ENCODE measurements at places on chromosomes 11 and 22.

GRCh38 chr22:32132783-32133182, 26.3 kb downstream of the C22orf42 start:
- no peaks in the 10 kb centered on the region for H3K4me1 ChIP-seq
- no peak for DNase-seq
- H3K4me3 ChIP-seq = no peak overlapping the region
- no peak overlapping the region for H3K27ac ChIP-seq
- H3K36me3 ChIP-seq = no peaks in the 10 kb centered on the region

DNA sequence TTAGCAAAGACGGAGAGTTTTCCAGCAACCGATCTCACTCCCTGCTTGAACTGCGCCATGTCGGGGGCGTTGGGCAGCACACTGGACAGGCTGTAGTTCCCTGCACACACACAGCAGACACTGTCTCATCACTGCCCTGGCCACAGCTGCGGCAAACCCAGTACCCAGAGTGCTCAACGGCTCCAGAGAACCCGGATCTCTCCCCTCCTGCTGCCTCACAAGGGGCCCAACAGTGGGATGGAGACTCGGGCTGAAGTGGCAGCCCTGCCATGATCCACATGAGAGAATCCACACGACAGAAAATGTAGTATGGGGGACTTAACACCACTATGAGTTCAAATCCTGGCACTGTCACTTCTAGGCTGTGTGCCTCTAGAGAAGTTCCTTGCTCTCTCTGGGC, 58.0 kb downstream of the ARFGAP3 start:
- H3K4me1 ChIP-seq = no peaks in the 10 kb centered on the region
- H3K27me3 ChIP-seq = no peaks in the 10 kb centered on the region
- no peak overlapping the region for H3K4me3 ChIP-seq
- peaks cover 52% of the 10 kb centered on the region for H3K36me3 ChIP-seq
- no peak overlapping the region for H3K27ac ChIP-seq

DNA sequence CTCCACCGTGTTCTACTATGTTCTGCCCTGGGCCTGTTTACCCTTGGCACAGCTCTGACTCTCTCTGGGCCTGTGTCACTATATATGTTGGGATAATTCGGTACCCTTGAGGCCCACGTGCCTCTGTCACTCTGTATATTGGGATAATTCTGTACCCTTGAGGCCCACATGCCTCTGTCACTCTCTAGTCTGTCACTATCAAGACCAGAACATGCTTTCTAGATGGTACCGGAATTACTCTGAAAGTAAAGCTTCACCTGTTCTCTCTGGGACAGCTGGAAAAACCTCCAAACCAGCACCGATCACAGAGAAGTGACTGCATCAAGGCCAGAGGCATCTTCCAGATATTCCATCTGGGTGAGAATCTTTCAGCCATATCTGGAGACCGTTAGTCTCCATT, 9.3 kb upstream of the FCHSD2 start:
- H3K27ac ChIP-seq = no peak overlapping the region
- H3K4me3 ChIP-seq = no peak overlapping the region
- H3K27me3 ChIP-seq = no peaks in the 10 kb centered on the region
- no peak for DNase-seq
- peaks cover 41% of the 10 kb centered on the region for H3K4me1 ChIP-seq

- H3K4me3 ChIP-seq = no peak overlapping the region
- no peaks in the 10 kb centered on the region for H3K36me3 ChIP-seq
- no peaks in the 10 kb centered on the region for H3K4me1 ChIP-seq
- H3K27me3 ChIP-seq = no peaks in the 10 kb centered on the region
Measured at GRCh38 chr11:116173941-116174911, 598.6 kb downstream of the BUD13 start.

DNA sequence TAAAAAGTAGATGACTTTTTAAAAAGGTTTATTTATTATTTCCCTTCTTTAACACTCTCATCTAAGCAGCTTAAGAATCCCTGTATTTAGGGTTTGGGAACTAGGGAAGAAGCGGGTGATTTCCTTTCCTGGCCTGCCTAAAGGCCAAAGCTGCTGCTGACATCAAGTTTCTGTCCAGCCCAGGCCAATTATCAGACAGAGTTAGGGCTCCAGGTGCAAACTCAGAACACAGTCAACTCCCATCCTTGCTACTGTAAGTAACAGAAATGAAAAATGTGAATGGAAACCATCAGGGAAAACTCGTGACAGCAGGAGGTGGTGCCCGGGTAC, 108.9 kb downstream of the CCDC81 start:
- H3K36me3 ChIP-seq = no peaks in the 10 kb centered on the region
- H3K4me3 ChIP-seq = no peak overlapping the region
- H3K27me3 ChIP-seq = no peaks in the 10 kb centered on the region
- no peak for DNase-seq
- H3K27ac ChIP-seq = peak overlapping the region; percentile 25
- H3K4me1 ChIP-seq = peaks cover 30% of the 10 kb centered on the region

GRCh38 chr22:23533328-23533762, 46.7 kb downstream of the IGLL1 start:
- no peaks in the 10 kb centered on the region for H3K4me1 ChIP-seq
- H3K4me3 ChIP-seq = no peak overlapping the region
- H3K27me3 ChIP-seq = no peaks in the 10 kb centered on the region
- no peaks in the 10 kb centered on the region for H3K36me3 ChIP-seq
- H3K27ac ChIP-seq = no peak overlapping the region
